ENCODE measurements at places on chromosomes 13 and 19.

GRCh38 chr13:65499256-65499655, 1730.9 kb downstream of the PCDH9 start:
- DNase-seq: no peak

DNA sequence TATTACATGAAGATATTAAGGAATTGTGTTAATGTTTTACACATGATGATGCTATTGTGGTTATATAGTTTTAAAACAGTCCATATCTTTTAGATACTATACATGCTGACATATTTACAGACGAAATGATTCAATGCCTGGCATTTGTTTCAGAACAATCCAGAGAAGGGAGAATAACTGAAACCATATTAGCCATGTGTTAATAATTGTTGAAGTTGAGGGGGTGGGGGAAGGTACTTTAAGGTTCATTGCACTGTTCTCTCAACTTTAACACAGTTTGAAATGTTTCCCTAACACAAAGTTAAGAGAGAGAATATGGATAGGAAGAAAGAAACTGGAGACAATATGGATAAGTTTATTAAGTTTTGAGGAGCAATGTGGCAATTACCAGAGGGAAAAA, 5.8 kb downstream of the CRYL1 start:
- DNase-seq: no peak

GRCh38 chr13:114093118-114093517, 39.3 kb downstream of the RASA3 start:
- no peak for DNase-seq

DNA sequence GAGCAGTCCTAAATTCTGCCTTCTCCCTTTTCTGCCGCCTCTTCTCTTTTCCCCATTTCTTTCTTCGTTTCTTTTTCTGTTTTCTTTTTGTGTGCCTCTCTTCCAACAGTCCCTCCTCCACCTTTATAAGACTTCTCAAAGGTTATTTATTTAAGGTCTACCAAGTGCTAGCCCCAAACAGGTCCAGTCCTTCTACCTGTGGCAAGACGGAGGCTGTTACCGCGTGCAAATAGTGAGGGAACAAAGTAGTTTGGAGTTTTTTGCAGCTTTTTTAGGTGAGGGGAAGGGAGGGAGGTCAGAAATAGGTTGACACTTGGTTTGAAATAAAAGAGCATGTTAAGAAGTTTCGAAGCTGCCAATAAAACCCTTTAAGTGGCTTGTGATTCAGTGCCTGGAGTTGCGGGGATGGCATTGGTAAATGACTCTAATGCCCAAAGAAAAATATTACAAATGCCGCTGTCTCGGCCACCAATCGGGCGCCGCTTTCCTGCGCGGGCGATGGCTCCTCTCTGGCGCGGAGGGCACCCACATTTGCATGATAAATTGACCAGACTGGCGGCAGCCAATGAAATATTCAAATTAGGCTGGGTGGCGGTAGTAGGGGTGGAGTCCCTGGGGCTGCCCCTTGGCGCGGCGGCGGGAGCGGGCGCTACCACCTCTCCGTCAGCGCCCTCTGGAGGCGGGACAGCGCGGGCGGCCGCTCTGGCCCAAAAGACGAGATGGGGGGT, 7.5 kb upstream of the TSHZ3 start:
- no peak for DNase-seq

GRCh38 chr19:11148001-11148400, 7.6 kb downstream of the SPC24 start:
- no peak for DNase-seq

DNA sequence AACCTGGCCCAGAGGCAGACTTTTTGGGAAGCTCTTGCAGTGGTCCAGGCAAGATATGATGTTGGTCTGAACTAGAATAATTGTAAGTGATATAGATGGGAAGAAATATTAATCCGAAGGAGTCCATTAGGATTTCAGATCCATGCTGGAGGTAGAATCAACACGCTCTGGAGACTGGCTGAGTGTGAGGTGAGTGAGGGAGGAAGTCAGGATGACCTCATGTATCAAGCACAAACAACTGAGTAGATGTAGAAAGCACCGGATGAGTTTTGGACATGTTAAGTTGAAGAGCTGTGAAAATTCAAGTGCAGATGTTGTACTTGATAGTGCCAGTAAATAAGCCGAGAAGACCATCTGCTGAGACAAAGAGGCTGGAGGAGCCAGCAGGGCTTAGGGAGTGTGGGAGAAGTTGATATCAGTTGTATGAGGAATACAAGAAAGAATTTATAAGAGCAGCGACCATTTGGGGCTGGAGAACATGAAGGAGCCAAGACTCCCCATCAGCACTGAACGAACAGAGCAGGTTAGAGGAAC, 5.3 kb upstream of the CNMD start:
- DNase-seq: no peak

GRCh38 chr13:24272452-24273161, 36.8 kb upstream of the C1QTNF9 start:
- no peak for DNase-seq

DNA sequence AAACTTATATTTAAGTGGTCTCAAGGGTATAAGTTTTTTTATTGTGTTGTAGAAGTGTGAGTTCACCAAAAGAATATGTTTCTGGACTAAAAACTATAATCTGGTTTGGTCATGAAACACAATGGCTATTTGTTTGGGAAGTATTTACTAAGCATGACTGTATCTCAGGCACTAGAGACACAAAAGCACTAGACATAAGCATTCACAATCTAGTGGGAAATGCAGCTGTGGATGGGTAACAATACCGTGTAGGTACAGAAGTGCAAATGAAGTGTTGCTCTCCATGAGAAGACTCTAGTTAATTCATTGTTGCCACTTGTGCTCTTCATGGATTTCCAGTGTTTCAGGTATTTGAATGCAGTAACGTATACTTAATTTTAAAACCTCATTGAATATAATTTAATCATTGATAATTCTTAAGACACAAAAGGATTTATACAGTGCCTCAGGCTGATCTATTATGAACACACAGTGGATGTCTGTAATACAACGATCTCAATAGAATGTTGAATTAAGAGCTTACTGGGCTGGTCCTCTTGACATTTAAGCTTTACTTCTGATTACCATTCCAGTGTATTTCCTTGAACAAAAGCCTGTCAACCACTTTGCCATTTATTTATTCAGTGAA, 50.9 kb downstream of the TPT1 start:
- DNase-seq: no peak

DNA sequence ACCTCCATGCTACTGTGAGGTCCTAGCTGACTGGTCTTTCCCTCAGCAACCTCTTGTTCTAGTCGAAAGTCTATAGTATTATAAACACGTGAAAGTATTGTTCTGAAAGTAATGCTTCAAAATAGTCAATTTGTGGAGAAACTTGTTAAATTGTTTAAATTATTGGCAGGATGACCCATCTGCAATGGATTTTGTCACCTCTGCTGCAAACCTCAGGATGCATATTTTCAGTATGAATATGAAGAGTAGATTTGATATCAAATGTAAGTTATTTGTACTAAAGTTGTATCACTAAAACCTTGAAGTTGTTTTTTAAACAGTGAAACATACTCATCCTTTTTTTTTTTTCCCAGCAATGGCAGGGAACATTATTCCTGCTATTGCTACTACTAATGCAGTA, 25.9 kb downstream of the UBA2 start:
- DNase-seq: no peak

- DNase-seq: peak; percentile 17
Measured at GRCh38 chr19:9406798-9407352, 28.5 kb downstream of the ZNF266 start.

DNA sequence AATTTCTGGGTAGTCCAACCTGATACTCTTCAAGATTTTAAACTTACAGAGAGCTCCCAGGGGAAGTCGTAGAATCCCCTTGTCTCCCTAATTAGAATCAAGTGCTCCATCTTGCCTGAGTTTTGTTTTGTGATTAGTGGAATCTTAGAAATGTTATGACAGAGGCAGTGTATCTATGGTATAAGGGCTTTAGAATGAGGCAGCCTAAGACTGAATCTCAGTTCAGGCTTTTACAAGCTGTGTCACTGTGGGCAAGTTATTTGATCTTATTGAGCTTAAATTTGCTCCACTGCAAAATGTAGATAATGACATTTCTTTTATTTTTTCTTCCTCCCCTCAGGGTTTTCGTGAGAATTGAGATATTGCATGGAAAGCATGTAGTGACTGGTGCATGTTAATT, 215.5 kb downstream of the POSTN start:
- no peak for DNase-seq

DNA sequence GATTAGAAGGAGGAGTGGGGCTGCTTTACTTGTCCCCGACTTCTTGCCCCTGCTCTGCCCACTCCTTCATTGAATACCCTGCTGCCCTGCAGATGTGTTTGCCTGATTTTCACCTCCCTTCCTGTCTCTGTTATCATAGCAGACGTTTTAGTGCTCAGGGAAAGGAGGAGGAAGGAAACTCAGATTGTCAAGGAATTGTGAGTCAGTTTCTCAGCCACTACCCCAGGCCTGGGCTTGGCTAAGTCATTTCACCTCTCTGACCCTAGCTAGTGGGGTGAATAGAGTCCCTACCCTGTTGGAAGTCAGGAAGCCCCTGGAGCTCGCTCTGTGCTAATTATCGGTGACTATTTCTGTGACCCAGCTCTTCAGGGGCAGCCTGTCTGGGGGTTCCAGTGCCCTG, 3.9 kb downstream of the BCKDHA start:
- no peak for DNase-seq

GRCh38 chr19:49997709-49998108, 27.5 kb downstream of the VRK3 start:
- DNase-seq: no peak

DNA sequence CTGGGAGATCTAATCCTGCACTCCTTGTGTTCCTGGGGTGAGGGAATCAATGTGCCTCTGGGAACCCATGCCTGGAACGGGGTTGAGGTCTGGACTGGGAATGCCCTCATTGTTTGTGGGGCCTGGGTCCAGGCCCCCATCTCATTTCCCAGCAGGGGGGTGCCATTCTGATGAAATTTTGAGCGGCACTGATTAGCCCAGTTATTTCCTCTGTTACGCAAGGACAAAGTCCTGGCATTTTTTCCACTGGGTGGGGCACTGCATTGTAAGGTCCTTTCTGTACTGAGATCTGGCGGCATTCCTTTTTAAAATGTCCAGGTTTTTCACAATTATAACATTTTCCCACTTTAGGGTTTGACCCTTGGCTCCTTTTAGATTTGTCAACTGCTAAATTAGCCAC, 14.8 kb downstream of the FPR3 start:
- no peak for DNase-seq

GRCh38 chr19:8310342-8311055, 2.3 kb upstream of the CD320 start:
- no peak for DNase-seq

- no peak for DNase-seq
Measured at GRCh38 chr19:39765091-39766076, 13.3 kb upstream of the LEUTX start.

GRCh38 chr13:34428911-34429310, 513.2 kb upstream of the NBEA start:
- DNase-seq: no peak

DNA sequence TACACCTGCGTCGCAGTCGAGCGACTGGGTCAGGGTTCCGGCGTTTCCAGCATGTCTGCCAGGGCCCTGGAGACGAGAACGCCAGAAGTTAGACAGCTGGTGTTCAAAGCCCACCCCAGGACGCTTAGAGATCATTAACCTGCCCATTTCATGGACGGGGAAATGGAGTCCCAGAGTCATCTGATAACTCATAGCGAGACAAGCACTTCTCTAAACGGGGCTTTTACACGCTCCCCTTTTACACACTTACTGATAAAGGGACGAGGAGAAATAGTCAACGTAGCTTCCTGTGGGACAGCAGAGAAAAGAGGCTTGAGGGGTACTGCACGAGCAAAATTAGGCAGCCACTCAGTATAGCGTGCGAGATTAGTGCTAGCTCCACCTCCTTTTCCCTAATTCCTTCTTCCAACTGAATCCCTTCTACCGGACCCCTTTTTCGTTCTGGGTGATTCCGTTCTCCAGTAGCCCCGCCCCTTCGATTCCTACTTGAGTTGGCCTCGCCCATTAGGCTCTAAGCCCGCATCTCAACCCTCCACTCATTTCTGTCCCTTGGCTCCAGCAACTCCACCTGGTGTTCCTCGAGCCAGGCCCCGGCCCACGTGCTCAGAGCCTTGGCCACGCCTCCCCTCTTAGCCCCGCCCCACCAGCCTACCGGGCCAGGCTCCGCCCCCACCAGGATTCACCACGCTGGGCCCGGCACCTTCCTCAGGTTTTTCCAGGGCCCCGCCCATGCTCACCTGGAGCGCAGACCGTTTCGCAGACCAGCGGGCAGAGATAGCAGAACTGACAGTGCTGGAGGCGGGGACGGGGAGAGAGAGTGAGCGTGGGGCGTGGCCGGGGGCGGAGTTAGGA, 3.7 kb downstream of the HRC start:
- DNase-seq: no peak

GRCh38 chr19:8866344-8866743, 34.2 kb downstream of the MBD3L1 start:
- DNase-seq: no peak
